Activated T-cell treated with anti-CD3 and anti-CD28 coated beads for 24 hours (primary cell): ENCODE measurements at places on chromosomes 1 and 21.
A peak's percentile ranks its signal among the peaks of the same experiment; 100 is the strongest.

DNA sequence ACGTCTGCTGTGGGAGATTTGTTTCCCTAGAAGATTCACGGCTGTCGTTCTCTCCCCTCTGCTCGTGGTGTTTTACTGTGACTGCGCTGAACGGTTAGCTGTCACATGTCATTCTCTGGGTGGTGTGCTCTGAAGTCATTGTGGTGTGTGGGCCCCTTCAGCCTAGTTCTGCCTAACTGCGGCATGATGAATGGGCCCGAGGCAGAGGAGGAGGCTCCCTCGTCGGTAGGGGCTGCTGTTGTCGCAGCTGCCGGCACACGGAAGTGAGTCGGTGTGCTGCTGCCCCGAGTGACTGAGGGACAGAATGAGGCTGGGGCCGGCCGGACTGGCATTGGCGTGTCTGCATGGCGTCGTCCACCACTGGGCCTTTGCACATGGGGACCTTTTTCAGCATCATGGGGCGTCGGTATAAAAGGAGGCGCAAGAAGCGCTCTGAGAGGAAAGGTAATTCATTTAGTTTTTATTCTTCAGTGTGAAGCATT lies 77.9 kb downstream of the ADARB1 start:
- peak; percentile 67 for DNase-seq

GRCh38 chr1:40059338-40059959 lies 18.9 kb downstream of the CAP1 start:
- DNase-seq: no peak

DNA sequence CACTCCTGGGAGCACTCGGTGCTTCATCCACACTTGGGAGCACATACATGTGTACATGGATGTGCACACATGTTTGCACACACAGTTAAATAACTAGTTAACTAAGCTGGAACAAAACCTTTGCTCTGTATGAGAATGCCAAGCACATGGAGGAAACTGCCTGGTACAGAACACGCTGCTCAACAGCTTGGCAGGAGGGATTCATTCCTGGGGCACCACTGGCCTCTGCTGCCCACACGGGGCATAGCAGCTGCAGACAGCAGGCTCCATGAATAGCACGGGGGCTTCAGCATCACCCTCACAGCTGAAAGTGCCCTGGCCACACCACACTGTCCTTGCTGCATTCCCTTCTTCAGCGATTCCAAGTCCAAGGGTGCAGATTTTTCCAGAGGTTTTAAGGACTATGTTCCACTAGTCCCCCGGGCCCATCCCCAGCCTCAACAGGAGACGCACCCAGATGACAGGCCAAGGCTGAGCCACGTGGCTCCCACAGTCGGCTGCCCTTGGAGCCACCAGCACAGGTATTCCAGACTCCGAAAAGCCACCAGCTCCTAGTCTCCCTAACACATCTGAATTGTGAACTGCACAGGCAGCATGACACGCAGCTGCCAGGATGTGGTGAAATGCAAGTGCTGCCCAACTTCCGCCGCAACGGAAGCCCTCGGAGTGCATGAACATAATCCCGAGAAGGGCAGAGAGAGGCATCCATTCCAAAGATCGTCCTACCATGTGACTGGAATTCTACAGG lies 16.9 kb downstream of the NPHP4 start:
- peak; percentile 22 for DNase-seq

DNA sequence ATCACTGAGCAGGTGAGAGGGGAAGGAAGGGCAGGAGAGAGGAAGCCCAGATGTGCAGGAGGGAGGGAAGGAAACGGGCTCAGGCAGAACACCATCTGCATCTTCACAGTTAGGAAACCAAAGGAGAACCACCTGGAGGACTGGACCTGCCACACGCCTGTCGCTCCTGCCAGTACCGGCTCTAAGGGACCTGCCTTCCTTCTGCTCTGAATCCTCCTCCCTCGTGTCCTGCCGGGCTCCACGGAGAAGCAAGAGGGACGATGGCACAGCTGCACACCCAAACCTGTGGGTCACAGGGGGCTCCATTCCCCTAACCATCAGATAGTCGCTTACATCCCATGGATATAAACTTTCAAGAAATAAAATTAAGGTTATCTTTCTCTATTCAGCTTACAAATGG lies 56.1 kb downstream of the TOR1AIP2 start:
- no peak for DNase-seq

DNA sequence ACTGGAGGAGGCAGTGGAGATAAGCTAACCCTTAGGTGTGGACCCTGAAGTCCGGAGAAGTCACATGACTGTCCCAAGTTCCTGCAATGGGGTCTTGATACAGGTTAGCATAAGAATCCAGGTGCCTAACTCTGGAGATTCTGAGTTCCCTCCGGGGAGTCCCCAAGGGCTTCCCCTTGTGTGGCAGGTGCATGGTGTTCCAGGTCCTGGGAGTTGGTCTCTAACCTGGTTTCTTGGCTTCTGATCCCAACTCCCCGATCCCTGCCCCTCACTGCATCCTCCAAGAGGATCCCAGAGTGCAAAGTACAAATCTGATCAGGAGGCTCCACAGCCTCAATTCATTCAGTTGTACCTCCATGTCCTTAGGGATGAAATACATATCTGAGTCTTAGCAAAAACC lies 9.3 kb upstream of the C8A start:
- no peak for DNase-seq

- no peak for DNase-seq
These were observed 95.3 kb downstream of the FOXD2 start for GRCh38 chr1:47532921-47533792.

- DNase-seq: no peak
These were observed 6.9 kb downstream of the TRABD2B start for GRCh38 chr1:47990286-47990685.

- DNase-seq: no peak
These were observed 71.4 kb upstream of the COG2 start for GRCh38 chr1:230570724-230571360.

DNA sequence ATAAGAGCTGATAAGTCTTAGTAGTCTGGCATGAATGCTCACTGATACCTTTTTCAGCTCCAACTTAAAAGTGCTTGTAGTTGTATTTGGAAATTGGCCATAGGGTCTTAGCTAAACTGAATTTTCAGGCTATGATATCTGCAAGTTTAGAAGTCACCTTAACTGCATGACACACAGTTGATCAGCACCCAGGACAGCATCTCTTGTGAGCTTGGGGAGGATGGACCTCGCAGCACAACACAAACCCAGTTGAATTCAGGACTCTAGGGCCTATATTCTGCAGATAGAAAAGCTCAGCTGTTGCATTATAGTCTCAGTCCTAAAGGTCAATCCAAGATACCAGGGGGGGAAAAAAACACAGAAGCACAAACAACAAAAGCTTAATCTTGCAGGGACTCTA lies 394.3 kb downstream of the KCNH1 start:
- no peak for DNase-seq

- no peak for DNase-seq
These were observed 21.9 kb downstream of the FASLG start for GRCh38 chr1:172680733-172681275.

DNA sequence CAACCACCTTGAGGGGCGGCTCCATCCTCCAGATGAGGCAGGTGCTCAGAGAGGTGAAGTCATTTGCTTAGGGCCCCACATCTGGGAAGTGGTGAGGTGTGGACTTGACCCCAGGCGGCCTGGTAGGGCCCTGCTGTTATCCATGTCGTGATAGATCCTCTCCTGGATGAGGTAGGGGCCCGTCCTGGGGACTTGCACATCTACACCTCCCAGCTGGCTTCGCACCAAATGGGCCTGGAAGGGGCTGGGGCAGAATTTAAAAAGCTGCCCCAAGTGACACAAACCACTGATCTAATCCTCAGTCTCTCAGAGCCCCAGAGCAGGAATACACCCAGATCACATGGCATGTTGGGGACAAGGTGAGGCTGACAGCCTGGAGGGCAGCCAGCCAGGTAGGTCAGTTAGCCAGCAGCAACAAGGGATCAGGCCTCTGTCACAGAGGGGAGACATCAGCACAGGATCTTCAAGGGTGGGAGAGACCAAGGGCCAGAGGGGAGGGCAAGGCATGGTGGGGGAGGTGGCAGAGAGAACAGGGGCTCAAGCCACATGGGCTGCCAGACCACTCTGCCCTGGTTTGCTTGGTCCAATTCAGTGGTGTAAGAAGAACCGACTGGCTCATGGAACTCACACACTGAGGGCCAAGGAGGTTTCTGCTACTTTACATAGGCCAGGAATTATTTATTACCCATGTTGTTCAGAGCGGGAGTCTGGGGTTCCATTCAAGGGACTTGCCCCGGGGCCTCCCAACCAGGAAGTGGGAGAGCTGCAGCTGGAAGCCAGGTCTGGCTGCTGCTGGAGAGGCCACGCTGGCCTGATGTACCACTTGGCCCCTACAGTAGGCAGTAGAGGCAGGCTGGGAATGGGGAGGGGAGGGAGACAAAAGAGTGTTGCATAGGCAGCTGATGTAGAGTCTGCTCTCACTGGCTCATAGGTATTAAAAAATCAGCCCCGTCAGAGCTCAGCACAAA lies 12.1 kb downstream of the LRP8 start:
- no peak for DNase-seq

DNA sequence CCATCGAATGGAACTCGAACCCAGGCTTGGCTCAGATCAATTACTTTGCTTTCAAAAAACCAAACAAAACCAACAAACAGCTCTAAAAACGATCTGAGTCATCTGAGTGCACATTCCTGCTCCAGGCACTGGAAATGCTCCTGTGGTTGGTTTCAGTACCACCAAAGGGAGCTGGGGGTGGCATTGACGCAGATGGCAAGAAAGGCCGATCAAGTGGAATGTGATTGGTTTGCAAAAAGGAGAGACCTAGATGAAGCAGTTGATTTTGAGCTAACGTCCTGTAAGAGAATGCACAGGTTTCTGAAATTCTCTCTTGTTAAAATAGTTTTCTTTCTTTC lies 39.5 kb downstream of the PIK3CD start:
- no peak for DNase-seq

DNA sequence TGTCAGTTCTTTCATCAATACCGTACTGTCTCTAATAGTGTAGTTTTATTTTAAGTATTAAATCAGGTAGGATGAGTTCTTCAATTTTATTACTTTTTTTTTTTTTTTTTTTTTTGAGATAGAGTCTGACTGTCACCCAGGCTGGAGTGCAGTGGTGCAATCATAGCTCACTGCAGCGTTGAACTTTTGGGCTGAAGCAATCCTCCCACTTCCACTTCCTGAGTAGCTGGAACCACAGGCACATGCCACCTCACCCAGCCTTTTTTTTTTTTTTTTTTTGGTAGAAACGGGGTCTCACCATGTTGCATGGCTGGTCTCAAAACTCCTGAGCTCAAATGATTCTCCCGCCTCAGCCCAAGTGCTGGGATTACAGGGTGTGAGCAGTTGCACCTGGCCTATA lies 44.3 kb downstream of the INAVA start:
- no peak for DNase-seq

DNA sequence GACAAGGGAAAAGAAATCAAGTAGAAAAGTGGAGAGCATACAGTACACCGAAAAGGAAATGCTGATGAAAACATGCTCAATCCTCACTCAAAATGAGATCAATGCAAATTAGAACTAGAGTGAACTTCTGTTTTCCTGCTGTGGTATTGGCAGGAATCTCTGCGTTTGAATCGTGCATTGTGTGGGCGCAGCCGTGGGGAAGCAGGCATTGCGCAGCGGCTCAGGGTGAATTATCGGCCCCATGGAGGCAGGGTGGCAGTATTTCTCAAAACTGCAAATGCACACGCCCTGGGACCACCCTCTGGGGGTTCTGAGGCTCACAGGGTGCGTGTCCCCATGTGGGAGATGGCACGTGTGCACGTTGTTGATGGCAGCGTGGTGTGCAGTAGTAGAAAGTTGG lies 140.6 kb downstream of the PEX14 start:
- no peak for DNase-seq

DNA sequence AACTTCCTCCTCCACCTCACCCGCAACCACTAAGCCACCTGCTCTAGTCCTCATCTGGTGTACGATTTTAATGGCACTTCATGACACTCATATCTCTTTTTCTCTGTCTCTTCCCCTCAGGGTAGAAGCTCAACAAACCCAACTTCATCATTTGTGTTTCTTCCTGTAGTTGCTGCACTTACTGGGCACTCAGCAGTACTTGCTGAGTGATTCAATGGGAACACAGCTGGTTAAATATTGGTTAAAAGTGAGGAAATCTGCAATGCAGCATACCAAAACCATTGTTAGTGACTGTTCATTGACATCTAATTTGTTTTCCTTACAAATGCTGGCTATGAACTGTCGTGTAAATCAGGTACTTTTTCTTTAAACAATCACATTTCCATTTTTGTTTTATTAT lies 541.1 kb upstream of the PRMT6 start:
- no peak for DNase-seq

- no peak for DNase-seq
These were observed 258.1 kb downstream of the SDCCAG8 start for GRCh38 chr1:243513726-243514491.

DNA sequence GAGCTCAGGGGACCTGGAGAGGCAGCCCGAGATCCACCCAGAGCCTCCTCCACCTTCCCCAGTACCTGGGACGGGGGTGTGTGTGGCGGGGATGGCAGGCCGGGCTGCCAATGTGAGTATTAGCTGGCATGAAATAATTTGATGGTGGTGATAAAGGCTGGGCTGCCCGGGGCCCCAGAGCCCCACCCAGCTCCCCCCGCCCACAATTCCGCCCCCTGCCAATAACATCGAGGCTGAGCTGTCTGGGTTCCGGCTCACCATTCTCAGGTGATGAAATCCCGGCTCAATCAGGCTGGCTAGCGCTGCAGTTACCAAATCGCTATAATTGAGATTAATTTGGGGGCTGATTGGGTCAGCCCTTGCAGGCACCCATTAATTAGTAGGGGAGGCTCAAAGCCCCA lies 103.8 kb upstream of the CASZ1 start:
- DNase-seq: no peak

DNA sequence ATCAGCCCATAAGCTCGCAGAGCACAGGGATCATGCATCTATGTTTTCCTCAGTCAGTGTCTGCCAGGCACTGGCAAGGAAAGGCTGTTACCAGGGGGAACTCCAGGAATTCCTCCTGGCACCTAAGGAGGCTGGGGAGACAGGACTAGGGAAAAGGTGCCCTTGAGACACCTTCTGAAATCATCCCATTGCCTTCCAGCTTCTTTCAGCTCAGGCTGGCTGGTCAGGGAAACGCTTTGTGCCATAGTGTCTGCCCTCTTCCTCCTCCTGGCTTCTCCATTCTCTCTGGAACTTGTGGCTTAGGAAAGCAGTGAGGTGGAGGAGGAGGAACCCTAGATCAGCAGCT lies 13.8 kb downstream of the LMNA start:
- DNase-seq: no peak

DNA sequence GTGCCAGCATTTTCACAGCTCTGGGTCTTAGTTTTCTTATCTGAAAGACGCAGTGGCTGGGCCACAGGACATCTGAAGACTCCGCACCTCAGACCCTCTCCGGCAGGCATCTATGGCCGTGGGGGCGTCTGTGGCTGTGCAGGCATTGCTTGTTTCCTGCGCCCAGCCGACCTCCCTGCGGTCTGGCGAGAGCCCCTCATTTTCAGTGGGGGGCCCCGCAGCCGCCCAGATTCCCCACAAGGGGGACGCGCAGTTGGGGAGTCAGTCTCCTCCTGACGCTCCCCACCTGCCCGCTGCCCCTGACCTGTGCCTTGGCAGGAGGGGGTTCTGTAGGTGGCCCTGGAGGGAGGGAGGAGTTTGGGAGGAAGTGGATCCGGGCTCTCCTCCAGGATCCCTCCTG lies 3.5 kb upstream of the TFF1 start:
- DNase-seq: no peak

- DNase-seq: no peak
These were observed 2.8 kb downstream of the VPS72 start for GRCh38 chr1:151187205-151187604.
